ENCODE measurements at places on chromosomes 6 and 20.

DNA sequence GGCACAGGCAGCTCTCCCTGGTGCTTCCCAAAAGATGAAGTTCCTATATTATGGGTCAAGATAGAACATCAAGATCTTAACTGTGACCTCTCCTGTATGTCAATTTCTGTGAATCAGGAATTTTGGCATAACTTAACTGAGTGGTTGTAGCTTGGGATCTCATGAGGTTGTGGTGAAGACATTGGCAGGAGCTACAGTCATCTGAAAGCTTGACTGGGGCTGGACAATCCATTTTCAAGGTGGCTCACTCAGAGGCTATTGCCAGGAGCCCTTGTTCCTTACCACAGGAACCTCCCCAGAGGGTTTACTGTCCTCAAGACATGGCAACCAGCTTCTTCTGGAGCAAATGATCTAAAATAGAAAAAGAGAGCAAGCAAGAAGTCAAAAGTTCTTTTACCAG, 252.2 kb downstream of the ADGB start:
- DNase-seq = no peak

DNA sequence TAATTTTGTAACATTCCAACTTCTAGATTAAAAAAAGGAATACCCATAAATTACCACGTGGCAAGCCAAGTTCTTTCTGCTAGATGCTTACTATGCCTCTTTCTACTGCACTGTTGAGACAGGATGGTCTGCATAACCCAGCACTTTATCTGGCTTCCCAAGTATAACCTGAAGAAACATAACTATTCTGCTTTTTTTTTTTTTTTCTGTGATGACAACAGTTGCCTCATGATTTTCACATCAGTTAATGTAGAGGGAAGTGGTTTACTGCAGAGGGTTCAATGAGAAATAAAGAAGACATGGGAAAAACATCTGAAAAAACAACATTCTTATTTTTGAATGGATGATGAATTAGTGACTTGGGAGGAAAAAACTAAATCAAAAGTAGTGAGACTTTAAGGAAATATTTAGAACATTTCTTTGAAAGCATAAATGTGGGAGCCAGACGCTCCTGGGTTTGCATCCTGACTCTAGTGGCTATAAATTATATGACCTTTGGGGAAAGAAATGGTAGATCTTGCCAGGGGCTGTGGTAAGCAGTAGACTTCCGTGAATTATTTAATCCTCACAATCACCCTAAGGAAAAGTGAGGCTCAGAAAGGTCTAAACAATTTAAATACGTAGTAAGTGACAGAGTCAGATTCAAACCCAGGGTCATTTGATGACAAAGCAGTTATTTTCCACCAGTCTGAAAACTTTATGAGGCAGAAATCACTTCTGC, 230.7 kb downstream of the PHACTR1 start:
- DNase-seq = no peak

GRCh38 chr6:158784505-158784904, 34.7 kb downstream of the EZR start:
- no peak for DNase-seq

DNA sequence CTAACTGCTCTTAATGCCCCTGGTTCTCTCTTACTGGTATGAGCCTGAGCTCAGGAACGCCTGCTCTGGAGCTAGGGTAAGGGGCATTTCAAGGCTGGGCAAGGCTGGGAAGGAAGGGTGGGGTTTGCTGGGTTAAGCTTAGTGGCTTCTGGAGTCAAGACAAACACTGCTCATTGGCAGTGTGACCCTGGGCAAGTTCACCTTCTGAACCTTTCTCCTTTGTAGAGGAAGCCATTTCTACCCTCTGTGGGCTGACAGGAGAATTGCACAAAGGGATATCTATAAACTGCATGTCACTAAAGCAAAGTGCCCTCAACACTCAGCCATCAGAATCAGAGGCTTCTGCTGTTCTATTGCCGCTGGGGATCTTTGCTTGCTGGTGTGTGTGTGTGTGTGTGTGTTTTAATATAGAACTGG, 20.3 kb upstream of the LRRN4 start:
- no peak for DNase-seq

- no peak for DNase-seq
Measured at GRCh38 chr6:125868252-125868651, 77.5 kb downstream of the NCOA7 start.

DNA sequence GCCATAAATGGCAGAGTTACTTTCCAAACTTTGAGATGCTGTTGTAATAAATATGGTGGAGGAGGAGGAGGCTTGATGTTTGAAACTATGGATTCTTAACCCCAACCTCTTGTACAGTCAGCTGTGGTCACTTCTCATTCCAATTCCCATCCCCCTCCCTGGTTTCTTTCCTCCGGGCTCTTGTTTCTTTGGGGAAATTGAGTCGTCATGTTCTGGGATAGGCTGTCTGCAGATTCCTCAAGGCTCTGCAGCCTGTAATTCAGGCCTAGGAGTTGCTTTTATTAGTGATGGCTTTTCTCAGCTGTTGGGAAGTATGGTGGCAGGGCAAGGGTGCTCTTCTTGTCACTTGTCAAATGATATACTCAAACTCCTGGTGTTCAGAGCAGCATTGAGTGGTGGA, 2.6 kb downstream of the PTK7 start:
- DNase-seq = no peak

GRCh38 chr6:69181964-69182363, 546.9 kb downstream of the ADGRB3 start:
- no peak for DNase-seq
